ENCODE measurements at places on chromosomes 3 and 15.

DNA sequence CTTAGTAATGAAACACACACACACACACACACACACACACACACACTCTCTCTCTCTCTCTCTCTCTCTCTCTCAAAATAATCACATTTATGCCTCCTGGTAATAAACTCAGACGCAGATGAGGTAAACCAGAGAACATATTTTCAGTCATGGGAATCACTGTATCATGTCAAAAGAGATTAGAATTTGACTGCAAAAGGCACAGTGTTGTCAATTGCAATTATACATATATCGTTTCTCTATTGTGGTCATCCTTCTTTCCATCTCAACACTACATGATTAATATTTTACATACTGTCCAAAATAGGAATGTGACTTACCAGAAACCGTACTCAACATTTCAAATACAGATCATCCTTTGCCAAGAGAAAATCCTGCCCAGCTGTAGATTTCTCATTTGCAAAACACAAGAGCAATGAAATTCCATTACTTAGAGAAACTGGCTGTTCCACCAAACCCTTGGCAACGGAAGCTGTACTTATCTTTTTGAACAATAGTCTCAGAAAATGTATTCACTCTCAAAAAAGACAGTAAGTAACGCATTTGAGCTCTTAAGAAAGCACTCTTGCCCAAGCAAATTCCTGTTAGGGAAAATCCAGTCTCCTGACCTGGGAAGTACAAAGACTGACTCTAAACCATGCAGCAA is 24.3 kb downstream of the PDZRN3 start:
- DNase-seq, result no peak

GRCh38 chr15:77554306-77555080 is 78.2 kb downstream of the LINGO1 start:
- DNase-seq, result no peak

DNA sequence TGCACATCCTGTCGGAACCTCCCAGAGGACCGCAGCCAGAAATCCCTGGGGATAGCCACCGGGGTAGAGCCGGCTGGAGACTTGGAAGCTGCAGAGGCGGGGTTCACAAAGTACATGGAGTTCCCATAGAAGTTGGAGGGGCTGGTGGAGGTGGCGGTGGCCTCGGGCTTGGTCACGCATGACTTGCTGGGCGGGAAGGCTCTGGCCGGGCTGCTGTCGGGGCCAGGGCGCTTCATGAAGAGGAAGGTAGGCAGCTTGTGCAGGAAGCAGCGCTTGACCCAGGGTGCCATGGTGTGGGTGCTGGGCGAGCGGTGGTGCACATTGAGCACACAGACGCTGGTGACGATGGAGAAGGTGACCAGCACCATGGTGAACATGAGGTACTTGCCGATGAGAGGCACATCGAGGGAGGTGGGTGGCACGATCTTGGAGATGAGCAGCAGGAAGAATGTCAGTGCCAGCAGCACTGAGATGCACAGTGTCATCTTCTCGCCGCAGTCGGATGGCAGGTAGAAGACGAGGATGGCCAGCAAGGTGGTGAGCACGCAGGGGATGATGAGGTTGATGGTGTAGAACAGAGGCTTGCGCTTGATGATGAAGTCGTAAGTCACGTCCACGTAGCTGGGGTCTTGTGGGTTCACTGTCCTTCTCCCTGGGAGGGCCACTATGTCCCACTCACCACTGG is 8.4 kb upstream of the CHRNA3 start:
- DNase-seq, result no peak

DNA sequence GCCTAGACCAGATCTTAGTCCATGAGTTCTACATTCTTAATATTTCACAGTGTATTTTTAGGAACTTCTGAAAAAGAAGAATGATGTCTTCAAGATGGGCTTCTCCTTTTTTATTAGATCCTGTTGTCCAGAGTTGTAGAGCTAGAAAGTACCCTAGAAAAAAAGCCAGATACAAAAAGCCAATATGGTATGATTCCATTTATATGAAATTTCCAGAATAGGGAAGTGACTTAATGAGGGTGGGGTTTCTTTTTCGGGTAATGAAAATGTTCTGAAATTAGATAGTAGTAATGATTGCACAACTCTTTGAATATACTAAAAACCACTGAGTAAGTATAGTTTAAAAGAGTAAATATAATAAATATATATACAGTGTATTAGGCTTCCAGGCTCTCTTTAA is 116.9 kb downstream of the NFKBIZ start:
- DNase-seq, result no peak

DNA sequence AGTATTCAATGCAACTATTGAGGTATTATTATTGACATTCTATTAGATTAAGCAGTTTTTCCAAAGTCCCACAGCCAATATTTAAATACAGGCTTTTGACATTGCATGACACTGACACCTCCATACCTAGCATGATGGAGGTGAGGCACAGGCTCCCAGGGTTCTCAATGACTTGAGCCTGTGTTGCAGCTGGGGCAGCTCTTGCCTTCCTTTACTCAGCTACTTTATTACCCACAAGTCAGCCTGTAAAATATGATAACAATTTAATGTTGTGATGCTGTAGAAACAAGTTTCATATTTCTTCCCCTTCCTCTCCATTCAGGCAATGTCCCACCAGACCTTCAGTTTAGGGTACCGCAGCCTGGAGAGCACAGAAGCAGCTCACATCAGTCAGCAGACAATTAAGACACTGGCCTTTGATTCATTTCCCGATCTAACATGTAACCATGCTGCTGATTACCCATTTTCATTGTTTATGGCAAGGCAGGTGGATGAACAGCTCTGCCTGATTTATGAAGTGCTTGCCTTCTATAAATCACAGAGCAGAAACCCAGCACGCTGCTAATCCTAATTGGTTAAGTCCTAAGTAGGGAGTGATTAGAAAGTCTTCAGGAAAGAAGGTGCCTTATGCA is 826.1 kb downstream of the AGBL1 start:
- no peak for DNase-seq

GRCh38 chr3:19476281-19476680 is 328.0 kb downstream of the KCNH8 start:
- no peak for DNase-seq
